ENCODE measurements at places on chromosomes 7 and 10. TPM values are rescaled to one million over a fixed set of nuclear protein-coding genes. Genes with fewer than 3 reads are reported as not detected.

Gene PRTFDC1
- total RNA-seq = 63.4 TPM

Gene METTL27
- total RNA-seq = 2.5 TPM

Gene UBTD1
- total RNA-seq = 22.5 TPM

Gene ZNF425
- 2.8 TPM for total RNA-seq

Gene VAX1
- not detected for total RNA-seq

Gene ZNF853
- total RNA-seq = 0.13 TPM

Gene NKX2-3
- total RNA-seq = not detected

Gene CRPPA
- 2.7 TPM for total RNA-seq

Gene MLXIPL
- not detected for total RNA-seq

Gene SPDYE1
- total RNA-seq = not detected

Gene HOXA5
- not detected for total RNA-seq

Gene CFTR
- total RNA-seq = not detected

Gene PPA1
- total RNA-seq = 223 TPM

Gene UCMA
- not detected for total RNA-seq

Gene TLX1
- total RNA-seq = not detected

Gene CAV2
- total RNA-seq = 114 TPM

Gene HMX2
- total RNA-seq = not detected

Gene IFIT1B
- 0.06 TPM for total RNA-seq

Gene SLC29A3
- total RNA-seq = 0.66 TPM

Gene JCAD
- total RNA-seq = 17.1 TPM

Gene TMEM213
- not detected for total RNA-seq

Gene NEBL
- total RNA-seq = 0.06 TPM

Gene PALD1
- total RNA-seq = 11.6 TPM

Gene AKR1C4
- not detected for total RNA-seq

Gene TMEM229A
- 0.13 TPM for total RNA-seq

Gene GAD2
- total RNA-seq = not detected

Gene DNA2
- 6.9 TPM for total RNA-seq

Gene CHST3
- 46.1 TPM for total RNA-seq

Gene ARHGEF35
- total RNA-seq = 3.0 TPM

Gene DDX50
- total RNA-seq = 45.9 TPM

Gene SUMF2
- total RNA-seq = 238 TPM

Gene CDHR1
- total RNA-seq = not detected

Gene MSMB
- total RNA-seq = not detected

Gene FAM221A
- total RNA-seq = 1.5 TPM

Gene MLLT10
- 47.7 TPM for total RNA-seq

Gene PRDX3
- 124 TPM for total RNA-seq

Gene LIPF
- not detected for total RNA-seq

Gene RHOBTB1
- 13.8 TPM for total RNA-seq

Gene ARHGEF5
- 2.0 TPM for total RNA-seq

Gene MRLN
- total RNA-seq = not detected

Gene GDF2
- not detected for total RNA-seq

Gene C10orf105
- under 0.01 TPM for total RNA-seq

Gene MOGAT3
- total RNA-seq = not detected

Gene ZNF783
- total RNA-seq = 11.9 TPM

Gene CDC14C
- total RNA-seq = not detected

Gene TAS2R3
- total RNA-seq = 1.5 TPM

Gene RGS10
- total RNA-seq = 34.9 TPM

Gene LRMDA
- 4.6 TPM for total RNA-seq
